ENCODE measurements at places on chromosomes 7 and 10.

DNA sequence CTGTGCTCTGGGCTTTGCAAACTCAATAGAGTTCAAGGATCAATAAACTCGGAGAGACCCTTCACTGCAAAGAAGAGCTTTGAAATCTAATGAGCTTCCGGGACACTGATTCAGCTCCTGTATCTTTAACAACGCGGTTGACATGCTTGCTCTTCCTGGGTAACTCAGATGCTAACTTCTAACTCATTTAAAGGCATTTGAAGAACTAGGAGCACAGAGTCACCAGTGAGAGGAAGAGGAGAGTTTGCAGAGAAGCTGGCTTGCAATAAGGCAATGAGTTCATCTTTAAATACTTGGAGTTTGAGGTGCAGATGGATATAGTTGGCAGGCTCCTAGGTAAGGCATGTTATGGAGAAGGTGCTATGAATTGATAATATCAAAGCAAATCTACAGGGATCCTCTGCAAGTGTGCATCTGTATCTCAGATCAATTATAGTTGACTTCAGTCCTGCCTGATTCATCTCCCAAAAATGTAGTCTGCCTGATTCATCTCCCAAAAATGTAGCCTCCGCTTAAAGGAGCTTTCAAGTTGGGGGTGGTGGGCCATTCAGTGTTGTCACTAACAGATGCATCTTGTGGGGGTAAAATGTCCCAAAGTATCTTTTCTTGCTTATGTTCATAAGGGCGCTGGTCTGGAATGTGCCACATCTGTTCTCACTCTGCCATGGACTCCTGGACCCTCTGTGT, 182.5 kb upstream of the PRSS58 start:
- DNase-seq = no peak

DNA sequence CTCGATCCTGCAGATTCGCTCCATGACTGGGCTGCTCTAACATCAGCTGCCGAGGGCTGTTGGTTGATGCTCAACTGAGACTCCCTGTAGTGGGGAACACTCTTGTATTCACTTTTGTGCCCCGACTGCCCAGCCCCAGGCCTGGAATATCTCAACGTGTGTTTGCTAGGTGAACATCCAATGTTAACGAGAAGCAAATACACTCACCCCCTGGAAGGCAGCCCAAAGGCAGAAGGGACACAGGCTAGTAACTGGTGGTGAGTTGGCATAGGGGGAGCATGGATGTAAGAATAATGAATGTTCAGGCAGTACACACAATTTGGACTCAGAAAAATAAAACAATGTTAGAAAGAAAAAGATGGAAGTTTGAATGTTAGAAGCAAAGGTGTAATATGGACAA, 24.0 kb upstream of the RBM33 start:
- no peak for DNase-seq

GRCh38 chr7:121164247-121164646, 164.6 kb upstream of the WNT16 start:
- no peak for DNase-seq

DNA sequence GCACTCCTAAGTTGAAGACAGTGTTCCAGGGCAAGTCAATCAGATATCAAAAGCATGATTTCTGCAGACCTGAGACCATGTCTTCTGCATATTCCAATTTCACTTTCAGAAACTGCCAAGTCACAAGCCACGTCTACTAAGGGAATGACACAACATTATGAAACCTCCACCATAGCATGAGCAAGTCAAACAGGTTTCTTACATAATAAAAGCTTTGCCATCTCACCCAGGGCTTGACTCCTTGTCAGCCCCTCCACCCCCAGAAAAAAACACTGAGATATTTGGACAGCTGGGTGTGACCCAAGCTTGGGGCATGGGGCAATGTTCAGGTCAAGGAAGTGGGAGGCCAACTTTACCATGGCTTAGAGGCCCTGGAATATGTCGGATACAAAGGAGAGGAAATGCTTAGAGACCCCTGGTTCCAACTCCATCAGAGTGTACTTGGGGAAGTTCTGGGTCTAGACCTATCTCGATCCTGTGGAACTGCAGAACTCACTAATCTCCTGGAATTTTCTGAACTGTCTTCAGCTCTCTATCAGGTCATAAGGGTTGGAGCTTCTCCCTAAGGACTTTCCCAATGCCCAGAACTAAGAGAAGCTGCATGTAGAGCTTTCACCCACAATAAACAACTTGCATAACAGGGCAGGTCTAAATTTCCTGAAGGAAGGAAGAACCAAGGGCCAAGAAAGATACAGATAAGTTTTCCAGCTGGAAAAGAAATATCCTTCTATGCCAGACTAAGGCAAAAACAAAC, 80.6 kb upstream of the NAMPT start:
- DNase-seq = no peak

GRCh38 chr7:55073976-55074528, 55.2 kb downstream of the EGFR start:
- DNase-seq = no peak

- DNase-seq = no peak
Observed at GRCh38 chr10:28925121-28925663, 247.9 kb downstream of the BAMBI start.

- no peak for DNase-seq
Observed at GRCh38 chr7:106793015-106793975, 71.8 kb upstream of the PIK3CG start.

GRCh38 chr7:117014673-117015133, 61.4 kb downstream of the ST7 start:
- DNase-seq = no peak

- no peak for DNase-seq
Observed at GRCh38 chr10:43842072-43842471, 193.4 kb upstream of the ZNF32 start.

DNA sequence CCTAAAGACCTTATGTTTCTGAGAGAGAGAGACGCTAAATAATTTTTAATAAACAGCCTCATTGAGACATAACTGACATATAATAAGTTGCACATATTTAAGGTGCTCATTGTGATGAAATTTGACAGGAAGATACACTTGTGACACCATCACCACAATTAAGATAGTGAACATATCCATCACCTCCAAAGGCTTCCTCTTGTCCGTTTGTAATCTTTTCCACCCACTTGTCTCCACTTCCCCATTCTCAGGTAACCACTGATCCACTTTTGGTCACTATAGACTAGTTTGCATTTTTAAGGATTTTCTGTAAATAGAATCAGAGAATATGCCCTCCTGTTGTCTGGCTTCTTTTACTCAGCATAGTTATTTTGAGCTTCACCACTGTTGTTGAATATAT, 195.1 kb upstream of the WDR11 start:
- no peak for DNase-seq
